ENCODE measurements at places on chromosomes 6 and 20. TPM values are rescaled to one million over a fixed set of nuclear protein-coding genes. Genes with fewer than 3 reads are reported as not detected.
A peak's percentile ranks its signal among the peaks of the same experiment; 100 is the strongest.

HUS1B gene
- 0.34 TPM for total RNA-seq

GJA1 gene
- total RNA-seq, result 1.9 TPM

TMEM217 gene
- total RNA-seq, result 5.2 TPM

- H3K36me3 ChIP-seq, result no peaks in the 10 kb centered on the region
- no peak for DNase-seq
- no peak overlapping the region for H3K27ac ChIP-seq
- no peak overlapping the region for H3K4me3 ChIP-seq
- H3K27me3 ChIP-seq, result no peaks in the 10 kb centered on the region
These were observed 100.3 kb downstream of the ARHGAP18 start for GRCh38 chr6:129609635-129610034.

GRCh38 chr6:18823782-18824386, 436.7 kb downstream of the RNF144B start:
- H3K36me3 ChIP-seq, result no peaks in the 10 kb centered on the region
- no peak for DNase-seq
- H3K27me3 ChIP-seq, result no peaks in the 10 kb centered on the region

DNA sequence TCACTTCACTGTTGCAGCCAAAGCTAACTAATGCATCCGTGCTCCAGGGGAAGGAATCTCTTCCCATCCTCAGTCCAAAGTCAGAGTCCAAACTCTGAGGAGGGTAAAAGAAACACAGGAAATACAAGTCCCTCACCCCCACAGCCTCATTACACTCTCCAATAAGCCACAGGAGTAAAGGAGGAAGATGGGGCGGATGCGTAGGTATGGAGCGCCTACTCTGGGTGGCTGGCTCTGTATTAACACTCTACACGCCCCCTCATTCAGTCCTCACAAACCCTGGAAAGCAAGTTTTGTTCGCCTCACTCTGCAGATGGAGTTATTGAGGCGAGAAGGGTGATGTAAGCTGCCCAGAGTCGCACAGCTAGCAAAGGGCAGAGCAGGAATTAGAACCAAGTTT, 242.9 kb downstream of the NRN1 start:
- no peaks in the 10 kb centered on the region for H3K4me1 ChIP-seq
- no peak overlapping the region for H3K4me3 ChIP-seq
- no peak overlapping the region for H3K27ac ChIP-seq

GRCh38 chr6:3762359-3762758, 10.8 kb upstream of the PXDC1 start:
- H3K27me3 ChIP-seq, result no peaks in the 10 kb centered on the region
- H3K27ac ChIP-seq, result no peak overlapping the region
- H3K4me3 ChIP-seq, result no peak overlapping the region
- no peak for DNase-seq

DNA sequence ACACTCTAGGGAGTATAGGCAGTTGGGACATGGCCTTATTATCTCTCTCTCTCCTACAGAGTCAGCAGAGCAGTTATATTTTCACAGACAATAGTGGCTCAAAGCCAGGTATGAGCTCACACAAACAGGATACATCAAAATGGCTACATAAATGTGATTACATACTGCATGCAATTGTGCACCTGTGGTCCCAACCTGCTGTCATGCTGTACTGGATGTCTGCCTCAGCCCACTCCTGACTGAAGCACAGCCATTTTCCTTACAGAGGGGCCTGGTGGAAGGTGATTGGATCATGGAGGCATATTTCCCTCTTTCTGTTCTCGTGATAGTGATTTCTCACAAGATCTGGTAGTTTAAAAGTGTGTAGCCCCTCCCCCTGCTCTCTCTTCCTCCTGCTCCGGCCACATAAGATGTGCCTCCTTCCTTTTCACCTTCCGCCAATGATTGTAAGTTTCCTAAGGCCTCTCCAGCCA, 37.0 kb upstream of the SAMHD1 start:
- H3K36me3 ChIP-seq, result no peaks in the 10 kb centered on the region
- no peak for DNase-seq
- H3K27ac ChIP-seq, result no peak overlapping the region
- no peaks in the 10 kb centered on the region for H3K4me1 ChIP-seq
- H3K27me3 ChIP-seq, result no peaks in the 10 kb centered on the region
- H3K4me3 ChIP-seq, result no peak overlapping the region

GRCh38 chr6:155530219-155530834, 74.7 kb upstream of the NOX3 start:
- H3K27ac ChIP-seq, result no peak overlapping the region
- no peak for DNase-seq
- no peak overlapping the region for H3K4me3 ChIP-seq
- H3K27me3 ChIP-seq, result no peaks in the 10 kb centered on the region
- H3K4me1 ChIP-seq, result no peaks in the 10 kb centered on the region

- peak overlapping the region; percentile 23 for H3K27ac ChIP-seq
- H3K36me3 ChIP-seq, result no peaks in the 10 kb centered on the region
- DNase-seq, result peak; percentile 69
- no peak overlapping the region for H3K4me3 ChIP-seq
- H3K4me1 ChIP-seq, result peaks cover 21% of the 10 kb centered on the region
These were observed 98.2 kb upstream of the HDGFL1 start for GRCh38 chr6:22471132-22471690.

GRCh38 chr20:9515214-9515585, 810 bp downstream of the LAMP5 start:
- no peak overlapping the region for H3K4me3 ChIP-seq
- H3K27me3 ChIP-seq, result peaks cover 6% of the 10 kb centered on the region
- no peaks in the 10 kb centered on the region for H3K4me1 ChIP-seq
- H3K27ac ChIP-seq, result no peak overlapping the region
- no peaks in the 10 kb centered on the region for H3K36me3 ChIP-seq

DNA sequence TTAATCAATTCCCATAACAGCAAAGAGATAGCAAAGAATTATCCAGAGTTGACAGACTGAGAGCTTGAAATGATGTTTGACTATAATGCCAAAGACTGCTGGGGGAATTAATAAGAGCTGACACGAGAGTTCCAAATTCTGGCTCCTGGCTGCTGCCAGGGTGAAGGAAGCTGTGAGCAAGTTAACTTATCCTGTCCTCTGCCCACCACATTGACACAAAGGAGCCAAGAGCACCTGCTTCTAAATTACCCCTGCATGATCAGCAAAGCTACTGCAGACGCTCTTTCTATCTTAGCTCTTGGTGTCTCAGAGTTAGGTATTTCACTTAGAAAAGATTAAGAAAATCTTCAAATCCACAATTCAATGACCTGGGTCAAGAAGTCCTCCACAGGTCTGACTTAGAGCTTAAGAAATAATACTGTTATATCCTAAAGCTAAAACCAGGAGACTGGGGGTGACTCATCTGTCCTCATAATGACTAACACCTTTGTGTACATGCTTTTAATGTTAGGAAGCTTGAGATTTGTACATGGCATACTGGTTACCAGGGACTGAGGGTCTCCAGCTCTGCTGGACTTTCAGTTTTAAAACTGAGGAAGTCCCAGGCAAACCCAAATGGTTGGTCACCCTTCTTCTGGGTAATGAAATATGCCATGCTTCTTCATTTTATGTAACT, 13.2 kb upstream of the FRK start:
- H3K27me3 ChIP-seq, result no peaks in the 10 kb centered on the region
- H3K4me1 ChIP-seq, result peaks cover 9% of the 10 kb centered on the region
- H3K36me3 ChIP-seq, result no peaks in the 10 kb centered on the region
- no peak overlapping the region for H3K4me3 ChIP-seq

- no peaks in the 10 kb centered on the region for H3K36me3 ChIP-seq
- H3K27ac ChIP-seq, result no peak overlapping the region
- no peak for DNase-seq
- H3K4me3 ChIP-seq, result no peak overlapping the region
- H3K4me1 ChIP-seq, result peaks cover 23% of the 10 kb centered on the region
These were observed 46.4 kb upstream of the NT5E start for GRCh38 chr6:85403331-85404015.

GRCh38 chr6:18579869-18580268, 192.7 kb downstream of the RNF144B start:
- no peaks in the 10 kb centered on the region for H3K4me1 ChIP-seq
- no peaks in the 10 kb centered on the region for H3K36me3 ChIP-seq
- no peak overlapping the region for H3K4me3 ChIP-seq
- DNase-seq, result no peak
- no peaks in the 10 kb centered on the region for H3K27me3 ChIP-seq

DNA sequence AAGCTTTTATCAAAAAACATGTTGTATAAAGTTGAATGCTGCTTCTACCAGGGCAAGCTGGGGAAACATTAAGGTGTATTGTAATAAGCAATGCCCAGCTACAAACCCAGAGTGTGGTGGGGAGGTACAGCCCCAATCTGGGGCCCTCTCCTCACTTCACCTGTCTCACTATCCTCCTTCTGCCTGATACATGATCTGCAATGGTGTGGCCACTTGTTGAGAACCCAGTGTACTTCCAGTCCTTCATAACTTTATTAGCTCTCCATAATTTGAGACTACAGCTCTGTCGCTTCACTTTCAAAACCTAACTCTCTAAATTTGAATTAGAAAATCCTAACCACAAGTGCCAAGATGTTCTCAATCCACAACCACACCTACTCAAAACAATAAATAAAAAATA, 84.9 kb downstream of the EPB41L2 start:
- no peak for DNase-seq
- H3K27ac ChIP-seq, result no peak overlapping the region
- H3K4me3 ChIP-seq, result no peak overlapping the region
- no peaks in the 10 kb centered on the region for H3K27me3 ChIP-seq
- no peaks in the 10 kb centered on the region for H3K4me1 ChIP-seq

- H3K27ac ChIP-seq, result no peak overlapping the region
- H3K4me3 ChIP-seq, result no peak overlapping the region
- H3K27me3 ChIP-seq, result no peaks in the 10 kb centered on the region
- no peak for DNase-seq
These were observed 68.2 kb downstream of the PXDC1 start for GRCh38 chr6:3683331-3683730.

DNA sequence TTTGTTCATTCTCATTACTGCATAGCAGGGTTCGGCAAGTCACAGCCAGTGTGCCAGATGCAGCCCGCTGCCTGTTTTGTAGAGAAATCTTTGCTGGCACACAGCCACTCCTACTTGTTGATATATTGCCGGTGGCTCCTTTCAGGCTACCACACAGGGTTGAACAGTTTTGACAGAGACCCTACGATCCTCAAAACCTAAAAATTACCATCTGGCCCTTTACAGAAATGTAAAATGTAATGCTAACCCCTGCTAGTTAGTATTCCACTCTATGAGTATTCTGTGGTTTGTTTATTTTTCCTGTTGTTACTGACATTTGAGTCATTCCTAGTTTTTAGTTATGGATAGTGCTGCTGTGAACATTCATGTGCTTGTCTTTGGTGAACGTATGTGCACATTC, 11.5 kb downstream of the DHX35 start:
- DNase-seq, result no peak
- H3K27ac ChIP-seq, result no peak overlapping the region
- H3K27me3 ChIP-seq, result no peaks in the 10 kb centered on the region
- H3K4me3 ChIP-seq, result no peak overlapping the region
- H3K4me1 ChIP-seq, result no peaks in the 10 kb centered on the region

DNA sequence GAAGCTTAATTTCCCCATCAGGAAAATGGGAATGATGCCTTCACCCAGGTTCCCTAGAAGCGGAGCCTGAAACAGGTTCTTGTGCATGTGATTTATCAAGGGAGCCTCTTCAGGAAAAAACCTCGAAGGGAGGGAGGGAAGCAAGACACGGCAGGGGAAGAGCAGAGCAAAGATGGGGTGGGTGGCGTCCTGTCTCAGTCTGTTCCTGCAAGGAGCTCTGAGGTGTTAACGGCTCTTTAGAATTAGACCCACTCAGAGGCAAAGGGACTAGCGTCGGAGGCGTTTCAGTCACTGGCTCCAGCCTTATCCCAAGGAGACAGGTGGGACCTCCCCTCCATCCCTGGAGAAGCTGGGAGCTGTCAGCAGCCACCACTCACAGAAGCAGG, 15.6 kb upstream of the UBE2V1 start:
- no peaks in the 10 kb centered on the region for H3K27me3 ChIP-seq
- peaks cover 28% of the 10 kb centered on the region for H3K4me1 ChIP-seq
- no peak overlapping the region for H3K27ac ChIP-seq

DNA sequence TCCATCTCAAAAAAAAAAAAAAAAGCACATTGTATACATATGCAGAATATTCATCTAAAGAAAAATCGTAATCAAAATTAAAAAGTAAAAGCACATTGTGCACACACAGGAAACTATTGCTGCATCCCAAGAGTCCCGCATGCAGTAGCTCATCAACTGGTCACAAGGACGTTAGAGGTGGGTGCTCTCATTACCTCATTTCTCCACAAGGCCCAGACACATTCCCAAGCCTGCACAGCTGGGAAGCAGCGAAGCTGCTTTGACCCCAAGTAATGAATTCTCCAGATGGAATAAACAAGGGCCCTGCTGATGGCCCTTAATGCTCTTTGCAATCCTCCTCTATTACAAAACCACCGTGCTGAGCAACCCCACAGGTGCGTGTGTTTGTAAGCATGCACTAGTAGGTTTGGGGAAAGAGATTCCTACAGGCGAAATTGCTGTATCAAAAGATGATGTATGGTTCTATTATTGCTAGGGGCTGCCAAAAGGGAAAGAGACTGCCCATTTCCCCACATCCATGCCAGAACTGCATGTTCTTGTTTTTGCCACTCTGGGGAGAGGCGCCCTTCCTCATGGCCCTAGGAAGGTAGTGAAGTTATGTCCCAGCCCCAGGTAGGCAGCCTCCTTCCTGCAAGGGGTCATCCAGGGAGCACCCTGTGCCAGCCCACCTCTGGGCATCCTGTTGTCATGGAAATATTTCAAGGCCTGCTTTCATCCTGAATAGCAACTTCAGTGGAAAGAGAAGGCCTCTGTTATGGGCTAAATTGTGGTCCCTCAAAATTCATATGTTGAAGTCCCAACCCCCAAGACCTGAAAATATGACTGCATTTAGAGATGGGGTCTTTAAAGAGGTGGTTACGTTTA, 34.6 kb upstream of the PTGIS start:
- peaks cover 14% of the 10 kb centered on the region for H3K4me1 ChIP-seq
- no peaks in the 10 kb centered on the region for H3K27me3 ChIP-seq
- no peak overlapping the region for H3K27ac ChIP-seq
- H3K4me3 ChIP-seq, result no peak overlapping the region
- DNase-seq, result no peak

DNA sequence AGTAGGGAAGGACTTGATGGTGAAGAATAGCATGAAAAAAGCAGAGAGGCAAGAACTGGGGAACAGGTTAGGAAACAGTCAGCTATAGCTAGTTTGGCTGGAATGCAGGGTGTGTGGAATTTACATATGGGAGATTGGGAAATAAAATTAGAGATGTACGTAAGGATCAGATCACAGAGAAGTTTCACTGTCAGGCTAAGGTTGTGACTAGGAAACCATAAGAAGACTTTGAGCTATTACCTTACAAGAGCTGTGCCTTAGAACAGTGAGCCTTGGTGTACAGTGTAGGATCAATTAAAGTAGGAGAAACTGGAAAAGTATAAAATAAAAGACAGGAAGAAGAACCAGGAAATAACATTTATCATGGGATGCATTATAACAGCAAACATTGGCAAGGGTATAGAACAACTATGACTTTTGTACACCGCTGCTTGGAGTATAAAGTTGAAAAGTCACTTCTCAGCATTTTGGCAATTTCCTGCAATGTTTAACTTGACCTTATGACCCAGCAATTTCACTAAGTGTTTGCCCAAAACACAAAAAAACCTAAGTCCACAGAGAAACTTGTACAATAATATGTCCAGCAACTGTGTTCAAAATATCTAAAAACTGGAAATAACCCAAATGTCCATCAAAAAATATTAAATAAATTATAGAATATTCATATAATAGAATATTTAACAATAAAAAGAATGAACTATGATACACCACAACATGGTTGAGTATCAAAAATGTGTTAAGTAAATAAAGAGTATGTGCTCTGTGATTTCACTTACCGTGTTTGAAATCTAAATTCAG, 31.2 kb upstream of the SPTLC3 start:
- DNase-seq, result no peak
- H3K4me1 ChIP-seq, result peaks cover 24% of the 10 kb centered on the region
